ENCODE measurements at places on chromosomes 2 and 18.

- no peak for DNase-seq
These were observed 34.8 kb downstream of the C1D start for GRCh38 chr2:68027959-68028358.

GRCh38 chr2:239756031-239756789, 268.9 kb downstream of the NDUFA10 start:
- no peak for DNase-seq

DNA sequence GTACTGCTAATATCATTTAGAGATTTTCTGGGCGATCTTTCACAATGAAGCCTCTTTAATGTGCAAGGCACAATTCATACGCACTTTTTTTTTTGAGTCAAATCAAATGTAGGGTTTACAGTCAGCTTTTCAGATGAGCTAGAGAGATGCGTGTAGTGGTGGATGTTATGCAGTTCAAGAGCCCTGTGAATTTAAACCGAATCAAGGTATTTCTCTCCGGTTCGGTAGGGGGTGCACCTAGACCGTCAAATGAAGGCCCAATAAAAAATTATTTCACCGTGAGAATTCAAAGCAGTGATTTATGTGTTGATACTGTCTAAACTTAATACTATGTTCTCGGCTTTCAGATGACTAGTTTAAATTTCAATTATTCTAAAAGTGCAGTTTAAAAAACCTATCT, 1.1 kb downstream of the PTH2R start:
- DNase-seq = no peak

GRCh38 chr2:18910843-18911242, 321.5 kb upstream of the NT5C1B start:
- DNase-seq = no peak
